ENCODE measurements at places on chromosomes 3 and 15. TPM values are rescaled to one million over a fixed set of nuclear protein-coding genes. Genes with fewer than 3 reads are reported as not detected.

Gene PLSCR2
- total RNA-seq: not detected

DNA sequence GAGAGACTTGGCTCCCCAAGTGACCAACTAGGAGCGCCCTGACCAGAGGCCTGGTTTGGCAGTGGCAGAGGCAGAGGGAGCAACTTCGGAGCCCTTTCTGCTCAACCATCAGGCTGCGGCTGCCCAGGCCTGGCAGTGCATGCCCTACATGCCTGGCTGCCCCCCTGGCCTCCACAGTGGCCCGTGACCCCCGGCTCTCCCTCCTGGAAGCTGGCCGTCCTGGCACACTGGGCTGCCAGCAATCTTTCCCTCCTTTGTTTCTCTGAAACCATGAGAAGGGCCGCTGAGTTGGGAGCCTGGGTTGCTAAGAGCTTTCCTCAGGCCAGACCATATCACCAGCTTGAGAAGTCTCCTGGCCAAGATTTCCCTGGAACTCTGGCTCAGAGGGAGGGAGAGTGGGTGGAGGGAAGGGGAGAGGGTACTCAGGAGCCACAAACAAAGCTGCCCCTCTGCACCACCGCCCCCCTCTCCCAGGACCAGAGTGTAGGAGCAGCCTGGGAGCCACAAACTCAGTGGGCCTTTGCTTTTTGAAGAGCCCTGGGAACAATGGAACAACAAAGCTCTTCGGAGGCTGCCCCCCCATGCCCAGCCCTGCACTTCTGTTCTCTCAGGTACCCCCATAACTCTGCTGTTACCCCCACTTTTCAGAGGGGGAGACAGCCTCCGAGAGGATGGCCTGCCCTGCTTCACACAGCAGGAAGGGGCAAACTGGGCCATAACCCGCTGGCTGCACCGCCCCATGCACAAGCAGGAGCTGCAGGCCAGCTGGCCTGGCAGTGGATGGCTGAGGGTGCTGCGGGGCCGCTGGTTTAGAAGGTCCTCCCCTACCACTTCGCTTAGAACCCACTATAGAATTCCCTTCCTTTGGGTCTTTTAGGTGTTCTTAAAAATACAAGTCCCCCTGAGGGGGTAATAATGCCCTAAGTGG, 11.3 kb downstream of the CORO2B start:
- no peak for DNase-seq
- no peak overlapping the region for H3K4me3 ChIP-seq
- no peaks in the 10 kb centered on the region for H3K4me1 ChIP-seq
- peak overlapping the region; percentile 18 for H3K27ac ChIP-seq
- H3K27me3 ChIP-seq: no peaks in the 10 kb centered on the region

Gene MUC20
- total RNA-seq: 3.3 TPM

DNA sequence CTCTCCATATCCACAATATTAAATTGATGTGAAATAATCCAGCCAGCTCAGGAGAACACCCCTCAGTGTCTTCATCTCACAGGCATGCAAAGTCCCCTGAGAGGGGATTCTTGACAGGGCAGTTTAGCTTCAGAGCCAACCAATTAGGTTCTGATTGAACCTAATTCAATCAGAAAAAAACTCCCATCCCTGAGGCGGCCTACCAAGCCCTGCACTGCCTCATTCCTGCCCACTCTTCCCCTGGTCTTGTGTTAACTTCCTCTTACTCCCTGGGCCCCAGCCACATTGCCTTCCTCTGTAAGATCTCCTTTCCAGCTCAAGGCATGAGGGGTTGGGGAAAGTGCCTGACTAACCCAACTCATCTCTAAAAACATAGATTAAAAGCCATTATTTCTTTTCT, 46.1 kb downstream of the FRMD4B start:
- DNase-seq: peak; percentile 69
- no peaks in the 10 kb centered on the region for H3K27me3 ChIP-seq
- no peak overlapping the region for H3K27ac ChIP-seq
- H3K4me1 ChIP-seq: no peaks in the 10 kb centered on the region

DNA sequence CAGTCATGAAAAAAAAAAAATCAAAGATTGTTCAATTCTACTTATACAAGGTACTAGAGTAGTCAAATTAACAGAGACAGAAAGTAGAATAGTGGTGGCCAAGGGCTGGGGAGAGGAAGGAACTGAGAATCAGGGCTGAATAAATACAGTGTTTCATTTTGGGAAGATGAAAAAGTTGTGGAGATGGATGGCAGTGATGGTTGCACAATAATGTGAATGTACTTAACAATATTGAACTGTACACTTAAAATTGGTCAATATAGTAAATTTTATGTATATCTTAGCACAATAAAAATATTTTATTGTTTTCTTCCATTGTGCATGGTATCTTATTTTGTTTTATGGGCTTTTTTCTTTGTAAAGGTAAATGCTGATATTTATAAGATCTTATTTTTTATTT, 262.2 kb upstream of the AGTR1 start:
- H3K36me3 ChIP-seq: no peaks in the 10 kb centered on the region
- no peak overlapping the region for H3K4me3 ChIP-seq
- H3K4me1 ChIP-seq: peaks cover 9% of the 10 kb centered on the region

Gene CCR3
- total RNA-seq: not detected

Gene SH2D7
- total RNA-seq: not detected

DNA sequence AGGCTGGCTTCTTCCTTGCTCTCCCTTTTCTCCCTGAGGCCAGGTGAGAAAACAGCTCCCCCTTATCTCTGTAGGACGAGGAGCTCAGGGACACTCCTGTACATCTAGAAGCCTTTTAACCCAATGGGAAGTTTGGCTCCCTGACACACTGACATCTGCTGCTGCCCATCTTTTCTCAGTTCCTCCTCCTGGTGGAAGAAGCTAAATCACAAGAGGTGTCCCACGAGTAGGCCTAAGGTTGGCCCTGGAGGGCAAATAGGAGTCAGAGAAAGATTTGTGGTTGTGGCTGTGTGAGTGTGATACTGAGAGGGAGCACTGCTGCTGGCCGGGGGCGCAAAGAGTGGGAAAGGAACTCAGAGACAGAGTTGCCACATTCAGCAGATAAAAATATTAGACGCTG, 49.5 kb downstream of the ARHGAP31 start:
- H3K4me1 ChIP-seq: no peaks in the 10 kb centered on the region
- no peak overlapping the region for H3K4me3 ChIP-seq
- H3K27me3 ChIP-seq: no peaks in the 10 kb centered on the region
- no peaks in the 10 kb centered on the region for H3K36me3 ChIP-seq
- no peak for DNase-seq

Gene ZBED2
- not detected for total RNA-seq

DNA sequence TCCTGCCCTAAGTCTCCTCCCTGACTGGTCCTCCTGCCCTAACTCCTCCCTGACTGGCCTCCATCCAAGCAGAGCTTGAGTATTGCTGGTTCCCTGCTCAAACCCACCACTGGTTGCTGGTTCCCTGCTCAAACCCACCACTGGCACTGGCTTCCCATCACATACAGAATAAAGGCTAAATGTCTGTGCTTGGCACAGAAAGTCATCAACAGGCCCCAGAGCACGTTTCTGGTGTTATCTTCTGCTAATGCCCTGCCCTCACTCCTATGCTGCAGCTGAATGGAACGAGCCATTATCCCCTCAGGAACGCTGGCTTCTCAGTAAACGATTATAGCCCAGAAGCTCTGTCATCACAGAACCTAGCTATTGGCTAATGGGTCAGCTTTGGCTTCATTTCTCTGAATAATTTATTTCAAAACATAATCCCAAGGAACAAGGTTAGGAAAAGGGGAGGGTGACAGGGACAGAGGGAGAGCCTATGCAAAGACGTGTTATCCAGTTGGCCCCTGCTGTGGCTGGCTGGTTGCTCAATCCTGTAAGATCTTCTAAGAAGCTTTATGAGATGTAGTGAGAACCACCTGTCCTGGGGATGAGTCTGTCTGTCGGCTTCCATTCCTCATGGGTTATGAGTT, 6.3 kb upstream of the MUC20 start:
- no peak for DNase-seq
- H3K36me3 ChIP-seq: peaks cover 16% of the 10 kb centered on the region
- no peak overlapping the region for H3K27ac ChIP-seq
- H3K27me3 ChIP-seq: no peaks in the 10 kb centered on the region

Measured in sigmoid colon (tissue), 7 donors.